ENCODE measurements at places on chromosomes 1 and 21. TPM values are rescaled to one million over a fixed set of nuclear protein-coding genes. Genes with fewer than 3 reads are reported as not detected.

The ADAMTSL4 gene
- polyA plus RNA-seq = 45.7 TPM

The OR10J1 gene
- polyA plus RNA-seq = 0.04 TPM

The RBP7 gene
- polyA plus RNA-seq = 4.5 TPM

The NDUFV3 gene
- 22.8 TPM for polyA plus RNA-seq

The C8B gene
- polyA plus RNA-seq = 0.25 TPM

The SV2A gene
- 2.7 TPM for polyA plus RNA-seq

Data from muscle of leg (tissue), 16 donors.